ENCODE measurements at places on chromosomes 11 and 22. TPM values are rescaled to one million over a fixed set of nuclear protein-coding genes. Genes with fewer than 3 reads are reported as not detected.

- peaks cover 43% of the 10 kb centered on the region for H3K36me3 ChIP-seq
- H3K27me3 ChIP-seq: no peaks in the 10 kb centered on the region
- no peak overlapping the region for H3K27ac ChIP-seq
- DNase-seq: no peak
- H3K4me3 ChIP-seq: no peak overlapping the region
Observed at GRCh38 chr22:41532908-41533825, 11.1 kb downstream of the POLR3H start.

GRCh38 chr11:81870815-81871214 is 862.8 kb downstream of the FAM181B start:
- H3K36me3 ChIP-seq: no peaks in the 10 kb centered on the region
- H3K4me1 ChIP-seq: peaks cover 3% of the 10 kb centered on the region
- H3K27me3 ChIP-seq: no peaks in the 10 kb centered on the region
- H3K27ac ChIP-seq: no peak overlapping the region
- DNase-seq: no peak

DNA sequence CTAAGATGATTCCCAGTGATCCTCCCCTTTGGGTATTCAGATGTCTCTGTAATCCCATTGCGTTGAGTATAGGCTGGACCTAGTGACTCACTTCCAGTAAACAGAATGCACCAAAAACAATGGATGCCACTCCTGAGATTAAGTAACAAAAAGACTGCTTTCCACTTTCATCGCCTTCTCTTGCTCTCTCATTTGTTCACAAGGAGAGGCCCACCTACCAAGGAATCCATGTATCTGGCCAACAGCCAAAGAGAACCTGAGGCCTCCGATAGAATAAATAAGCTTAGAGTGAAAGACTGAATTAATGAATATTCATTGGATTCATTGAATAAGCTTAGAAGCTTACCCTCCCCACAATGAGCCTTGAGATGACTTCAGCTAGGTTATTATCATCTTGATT is 454.6 kb downstream of the KCNA4 start:
- no peak overlapping the region for H3K4me3 ChIP-seq
- no peak overlapping the region for H3K27ac ChIP-seq
- H3K27me3 ChIP-seq: no peaks in the 10 kb centered on the region
- no peaks in the 10 kb centered on the region for H3K36me3 ChIP-seq

- no peaks in the 10 kb centered on the region for H3K4me1 ChIP-seq
- H3K36me3 ChIP-seq: peaks cover 45% of the 10 kb centered on the region
- DNase-seq: no peak
- no peak overlapping the region for H3K27ac ChIP-seq
- no peaks in the 10 kb centered on the region for H3K27me3 ChIP-seq
- no peak overlapping the region for H3K4me3 ChIP-seq
Observed at GRCh38 chr22:37940698-37941376, 12.6 kb downstream of the C22orf23 start.

- H3K27ac ChIP-seq: peak overlapping the region; percentile 98
- peaks cover 36% of the 10 kb centered on the region for H3K36me3 ChIP-seq
- H3K27me3 ChIP-seq: no peaks in the 10 kb centered on the region
- peaks cover 34% of the 10 kb centered on the region for H3K4me1 ChIP-seq
- DNase-seq: no peak
Observed at GRCh38 chr22:46072110-46072881, 78.0 kb upstream of the PPARA start.

GRCh38 chr22:31945443-31945855 is 1.1 kb downstream of the YWHAH start:
- peak overlapping the region; percentile 91 for H3K27ac ChIP-seq
- H3K4me1 ChIP-seq: peaks cover 27% of the 10 kb centered on the region
- peaks cover 14% of the 10 kb centered on the region for H3K36me3 ChIP-seq

GRCh38 chr11:13699870-13700269 is 31.4 kb downstream of the FAR1 start:
- no peaks in the 10 kb centered on the region for H3K4me1 ChIP-seq
- H3K27ac ChIP-seq: no peak overlapping the region
- no peak for DNase-seq
- H3K27me3 ChIP-seq: no peaks in the 10 kb centered on the region
- H3K36me3 ChIP-seq: peaks cover 18% of the 10 kb centered on the region

GRCh38 chr11:116357784-116358544 is 414.8 kb downstream of the BUD13 start:
- DNase-seq: no peak
- no peaks in the 10 kb centered on the region for H3K27me3 ChIP-seq
- H3K4me3 ChIP-seq: no peak overlapping the region
- no peaks in the 10 kb centered on the region for H3K36me3 ChIP-seq

DNA sequence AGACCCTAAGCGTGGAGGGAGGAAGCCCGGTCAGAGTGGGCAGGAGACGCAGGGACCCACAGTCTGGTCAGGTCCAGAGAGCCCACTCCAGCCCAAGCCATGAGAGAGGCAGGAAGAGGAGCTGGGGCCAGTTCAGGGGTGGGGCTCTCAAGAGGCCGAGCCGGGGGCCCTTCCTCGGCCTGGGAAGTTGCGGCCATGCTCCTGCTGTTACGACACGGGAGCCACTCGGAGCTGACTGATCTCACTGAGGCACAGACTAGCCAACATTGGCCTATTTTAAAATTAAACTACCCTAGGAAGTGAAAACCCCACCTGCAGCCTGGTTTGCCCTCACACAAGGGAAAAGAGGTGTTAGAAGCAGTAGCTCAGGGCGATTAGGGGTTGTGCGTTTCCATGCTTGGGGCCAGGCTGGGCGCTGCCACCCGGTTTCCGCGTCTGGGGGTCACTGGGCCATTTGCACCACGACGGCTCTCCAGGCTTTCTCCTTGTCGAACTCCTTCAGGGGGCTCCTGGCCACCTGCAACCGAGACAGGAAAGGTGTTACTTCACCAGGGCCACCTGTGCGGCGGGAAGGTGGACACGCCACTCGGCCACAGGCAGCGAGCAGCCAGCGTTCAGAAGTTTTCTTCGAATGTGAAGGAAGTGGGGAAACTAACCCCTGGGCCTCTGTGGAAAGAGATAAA is 3.2 kb upstream of the TTLL8 start:
- H3K27me3 ChIP-seq: peaks cover 26% of the 10 kb centered on the region
- DNase-seq: no peak
- no peaks in the 10 kb centered on the region for H3K4me1 ChIP-seq
- no peaks in the 10 kb centered on the region for H3K36me3 ChIP-seq
- H3K4me3 ChIP-seq: no peak overlapping the region

DNA sequence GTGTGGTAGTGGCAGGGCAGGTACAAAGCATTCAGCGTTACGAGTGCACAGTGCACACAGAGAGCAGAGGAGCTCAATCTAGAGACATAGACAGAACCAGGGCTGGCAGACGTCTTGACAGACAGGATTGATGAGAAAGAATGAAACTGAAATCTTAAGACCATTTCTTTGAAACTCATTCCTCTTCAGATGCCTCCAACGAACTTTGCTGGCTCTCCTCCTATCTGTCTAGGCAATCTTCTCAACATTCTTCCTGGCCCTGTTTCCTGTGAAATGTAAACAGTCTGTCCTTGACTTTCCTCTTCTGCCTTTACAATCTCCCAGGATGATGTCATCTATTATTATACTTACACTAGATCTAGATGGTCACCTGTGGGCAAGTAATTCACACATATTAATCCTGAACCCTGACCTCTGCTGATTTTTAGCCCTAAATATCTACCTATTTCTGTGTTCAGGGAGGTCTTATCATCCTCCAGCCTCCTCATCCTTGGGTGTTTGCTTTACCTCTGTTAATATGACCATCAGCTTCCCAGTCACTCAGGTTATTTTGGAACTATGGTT is 119.5 kb downstream of the ENTHD1 start:
- H3K27ac ChIP-seq: no peak overlapping the region
- H3K4me1 ChIP-seq: no peaks in the 10 kb centered on the region
- DNase-seq: no peak
- H3K4me3 ChIP-seq: no peak overlapping the region
- no peaks in the 10 kb centered on the region for H3K36me3 ChIP-seq

- peak overlapping the region; percentile 64 for H3K27ac ChIP-seq
- peaks cover 13% of the 10 kb centered on the region for H3K4me1 ChIP-seq
- peaks cover 52% of the 10 kb centered on the region for H3K36me3 ChIP-seq
- no peak for DNase-seq
- H3K4me3 ChIP-seq: no peak overlapping the region
Observed at GRCh38 chr11:8699903-8700302, 17.3 kb downstream of the RPL27A start.

DNA sequence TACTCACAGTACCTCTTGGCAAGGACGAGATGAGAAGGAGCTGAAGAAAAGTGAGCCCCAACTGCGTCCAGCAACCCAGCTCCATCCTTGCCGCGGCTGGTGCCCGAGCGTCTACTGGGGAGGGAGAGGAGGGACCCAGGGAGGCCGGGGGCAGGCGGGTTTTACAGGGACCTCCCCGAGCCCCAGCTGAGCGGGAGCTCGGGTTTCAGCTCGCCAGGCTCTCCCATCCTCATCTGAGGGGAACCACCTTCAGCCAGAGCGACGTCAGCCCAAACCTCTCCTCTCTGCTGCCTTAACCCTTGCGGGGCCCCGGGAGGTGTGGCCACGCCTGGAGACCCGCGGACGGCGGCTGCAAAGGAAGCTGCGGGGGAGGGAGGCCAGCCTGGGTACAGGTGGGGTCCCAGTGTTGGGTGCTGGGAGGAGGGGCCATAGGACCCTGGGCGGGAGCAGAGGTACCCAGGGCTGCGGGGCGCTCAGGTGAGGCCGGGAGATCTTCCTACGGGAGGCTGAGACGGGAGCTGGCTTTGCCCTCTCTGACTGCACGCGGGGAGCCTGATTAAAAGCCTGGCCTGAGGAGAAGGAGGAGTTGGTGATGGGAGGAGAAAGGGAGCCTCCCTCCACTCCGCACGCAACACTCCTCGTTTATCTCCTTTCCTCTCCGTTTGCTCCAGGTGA is at the start of gene PAMR1:
TSS of gene PAMR1 (minus strand) at position 116 of the 675 bp plus-strand sequence. CDS start at position 85, 31 bp downstream.
- peak within 1 kb of the TSS; percentile 61 for H3K4me3 ChIP-seq
- H3K27me3 ChIP-seq: no peaks in the 10 kb centered on the region
- DNase-seq: no peak
- no peaks in the 10 kb centered on the region for H3K36me3 ChIP-seq

DNA sequence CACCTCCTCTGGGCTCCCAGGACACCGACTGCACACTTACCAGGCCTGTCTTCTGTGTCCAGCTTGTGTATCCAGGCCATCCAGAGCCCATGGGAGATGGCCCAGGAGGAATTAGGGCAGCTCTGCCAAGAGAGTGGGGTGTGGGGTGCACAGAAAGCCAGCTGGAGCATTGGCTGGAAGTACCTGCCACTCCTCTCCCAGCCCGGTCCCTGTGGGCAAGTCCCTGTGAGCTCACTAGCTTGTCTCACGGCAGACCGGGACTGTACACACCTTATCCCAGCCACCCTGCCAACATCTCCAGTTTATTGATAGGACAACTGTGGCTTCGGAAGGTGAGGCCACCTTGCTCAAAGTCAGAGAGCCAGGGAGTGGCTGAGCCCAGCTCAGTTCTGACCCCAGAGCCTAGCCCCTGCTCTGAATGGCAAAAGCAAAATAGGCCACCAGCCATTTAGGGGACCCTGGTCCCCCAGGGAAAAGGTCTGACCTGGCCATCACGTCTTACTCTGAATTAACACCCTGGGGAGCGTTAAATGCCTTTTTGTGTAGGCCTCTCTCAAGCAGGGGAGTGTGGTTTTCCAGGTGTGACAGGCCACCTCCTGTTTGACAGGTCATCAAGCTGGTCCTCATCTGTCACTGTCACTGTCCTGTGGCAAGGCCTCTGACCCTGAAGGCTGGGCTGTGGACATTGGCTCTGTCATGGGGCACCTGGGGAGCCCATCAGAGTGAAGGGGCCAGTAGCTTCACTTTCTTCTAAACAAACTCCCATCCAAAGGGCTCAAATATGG is 15.1 kb downstream of the UQCR10 start:
- no peaks in the 10 kb centered on the region for H3K36me3 ChIP-seq
- no peaks in the 10 kb centered on the region for H3K27me3 ChIP-seq
- H3K4me1 ChIP-seq: peaks cover 43% of the 10 kb centered on the region
- peak overlapping the region; percentile 83 for H3K27ac ChIP-seq
- no peak for DNase-seq
- no peak overlapping the region for H3K4me3 ChIP-seq

GRCh38 chr11:17386331-17387084 is 2.0 kb downstream of the KCNJ11 start:
- DNase-seq: no peak
- H3K4me1 ChIP-seq: no peaks in the 10 kb centered on the region
- no peak overlapping the region for H3K27ac ChIP-seq

DNA sequence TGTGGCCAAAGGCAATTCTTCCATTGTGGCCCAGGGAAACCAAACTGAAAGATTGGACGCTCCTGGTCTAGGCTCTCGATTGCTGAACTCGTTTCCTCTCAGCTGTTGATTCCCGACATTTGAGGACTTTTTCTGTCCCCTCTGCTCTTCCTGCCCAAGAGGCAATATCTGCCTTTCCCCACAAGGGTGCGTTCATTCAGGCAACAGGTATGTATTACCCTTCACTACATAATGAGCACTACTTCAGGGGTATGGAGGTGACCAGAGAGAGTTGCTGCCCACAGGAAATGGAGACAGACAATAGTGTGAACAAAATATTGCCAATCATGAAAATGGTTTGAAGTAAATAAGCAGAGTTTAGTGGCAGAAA is 8.2 kb downstream of the PTH start:
- no peak overlapping the region for H3K4me3 ChIP-seq
- H3K27me3 ChIP-seq: no peaks in the 10 kb centered on the region
- H3K27ac ChIP-seq: no peak overlapping the region
- H3K4me1 ChIP-seq: no peaks in the 10 kb centered on the region
- no peak for DNase-seq

DNA sequence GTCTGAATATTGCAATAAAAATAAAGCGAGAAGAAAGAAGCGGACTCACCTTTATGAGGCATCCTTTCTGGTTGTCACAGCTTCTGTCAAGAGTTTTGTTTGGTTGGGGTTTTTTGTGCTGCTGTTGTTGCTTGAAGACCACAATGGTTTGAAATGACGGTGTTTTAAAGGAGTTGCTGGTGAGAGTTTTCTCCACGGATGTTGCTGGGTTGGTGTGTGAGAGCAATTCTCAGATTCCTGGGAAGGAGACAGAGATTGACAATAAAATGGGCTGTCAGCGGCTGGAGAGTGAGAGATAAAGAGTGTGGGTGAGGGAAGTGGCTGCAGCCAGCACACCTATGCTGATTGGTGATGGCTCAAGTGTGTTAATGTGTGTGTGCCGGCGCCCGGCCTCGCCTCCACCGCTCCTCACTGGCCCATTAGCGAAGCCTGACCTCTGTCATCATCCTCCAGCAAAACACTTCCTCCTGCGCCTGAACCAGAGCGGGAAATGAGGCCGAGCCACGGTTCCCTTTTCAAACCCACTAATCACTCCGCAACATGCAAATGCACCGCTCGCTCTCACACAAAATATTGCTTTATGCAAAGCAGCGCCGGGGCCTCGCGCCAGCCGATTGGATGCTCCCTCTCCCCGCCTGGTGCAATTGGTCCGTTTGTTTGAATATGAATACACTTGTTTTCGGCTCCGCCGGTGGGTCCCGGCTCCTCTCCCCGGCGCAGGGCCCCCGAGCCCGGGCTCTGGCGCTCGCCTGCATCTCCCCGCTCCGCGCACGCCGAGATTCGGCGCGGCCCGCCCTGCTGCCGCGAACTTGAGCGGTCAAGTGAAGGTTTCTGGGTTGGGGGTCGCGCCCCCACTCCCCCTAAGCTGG is at the start of gene PAX6:
TSS of gene PAX6 (minus strand) at position 544 of the 869 bp plus-strand sequence. CDS start 4,911 bp downstream, outside the sequence.
- H3K27ac ChIP-seq: no peak within 1 kb of the TSS
- peaks cover 32% of the 10 kb centered on the region for H3K4me1 ChIP-seq
- H3K36me3 ChIP-seq: no peaks in the 10 kb centered on the region
- H3K4me3 ChIP-seq: peak within 1 kb of the TSS; percentile 59
- DNase-seq: peak; percentile 4

Gene SHISAL1
- 0.18 TPM for polyA plus RNA-seq

Gene PLA2G3
- polyA plus RNA-seq: 0.39 TPM

Gene DTX4
- polyA plus RNA-seq: 1.6 TPM

Gene GRIK4
- polyA plus RNA-seq: not detected

Gene CD151
- polyA plus RNA-seq: 997 TPM

Gene FXYD2
- polyA plus RNA-seq: not detected

Gene SOX6
- 6.4 TPM for polyA plus RNA-seq

Gene ATXN10
- 238 TPM for polyA plus RNA-seq

Gene CNTN5
- not detected for polyA plus RNA-seq

Gene APOBEC3B
- polyA plus RNA-seq: 3.4 TPM

Gene GPHA2
- not detected for polyA plus RNA-seq

All from keratinocyte (primary cell).